ENCODE measurements at places on chromosomes 13 and 19. TPM values are rescaled to one million over a fixed set of nuclear protein-coding genes. Genes with fewer than 3 reads are reported as not detected.
A peak's percentile ranks its signal among the peaks of the same experiment; 100 is the strongest.

GRCh38 chr19:29029268-29029958 lies 183.5 kb downstream of the UQCRFS1 start:
- DNase-seq = no peak

GRCh38 chr13:22505489-22505888 lies 675.3 kb upstream of the SGCG start:
- no peak for DNase-seq

GRCh38 chr13:113155982-113156655 lies 2.3 kb upstream of the PROZ start:
- DNase-seq = no peak

DNA sequence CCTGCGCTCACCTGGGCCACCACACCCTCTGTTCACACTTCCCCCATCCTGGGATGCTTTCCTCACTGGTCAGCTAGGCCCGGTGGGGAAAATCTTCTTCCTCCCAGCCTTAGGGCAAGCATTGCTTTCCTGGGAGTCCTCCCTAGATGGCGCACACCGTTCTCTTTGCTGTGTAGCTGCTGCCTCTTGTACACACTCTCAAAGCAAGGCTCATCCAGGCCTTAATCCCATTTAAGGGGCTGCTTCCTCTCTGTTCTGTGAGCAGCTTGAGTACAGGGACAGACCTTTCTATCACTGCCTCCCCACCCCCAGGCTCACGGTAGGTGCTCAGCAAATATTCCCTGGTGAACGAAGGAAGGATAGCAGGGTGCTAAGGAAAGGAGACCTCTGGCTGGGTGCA lies 11.1 kb downstream of the SLC7A10 start:
- peak; percentile 58 for DNase-seq

Gene CYP4F2
- 0.22 TPM for total RNA-seq

Gene IRS2
- 4.3 TPM for total RNA-seq

GRCh38 chr13:31801088-31801487 lies 61.8 kb downstream of the RXFP2 start:
- DNase-seq = no peak

DNA sequence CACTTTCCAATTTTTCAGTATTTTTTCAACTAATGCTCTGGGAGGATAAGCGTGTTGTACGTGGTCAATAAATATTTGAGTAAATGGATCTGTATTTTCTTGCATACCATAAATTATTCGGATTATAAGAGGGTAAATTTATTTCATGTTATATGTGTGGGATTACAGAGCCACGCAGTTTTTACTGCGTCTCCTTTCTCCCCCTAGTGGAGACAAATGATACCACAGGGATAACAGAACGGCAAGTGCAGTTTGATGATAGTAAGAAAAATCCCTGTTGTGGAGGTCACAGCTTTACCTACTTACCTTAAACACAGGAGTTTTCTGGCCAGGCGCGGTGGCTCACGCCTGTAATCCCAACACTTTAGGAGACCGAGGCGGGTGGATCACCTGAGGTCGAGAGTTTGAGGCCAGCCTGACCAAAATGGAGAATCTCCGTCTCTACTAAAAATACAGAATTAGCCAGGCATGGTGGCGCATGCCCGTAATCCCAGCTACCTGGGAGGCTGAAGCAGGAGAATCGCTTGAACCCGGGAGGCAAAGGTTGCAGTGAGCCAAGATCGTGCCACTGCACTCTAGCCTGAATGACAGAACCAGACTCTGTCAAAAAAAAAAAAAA lies 16.8 kb downstream of the MBD3L2B start:
- no peak for DNase-seq

GRCh38 chr19:17929056-17929455 lies 3.8 kb upstream of the CCDC124 start:
- no peak for DNase-seq

DNA sequence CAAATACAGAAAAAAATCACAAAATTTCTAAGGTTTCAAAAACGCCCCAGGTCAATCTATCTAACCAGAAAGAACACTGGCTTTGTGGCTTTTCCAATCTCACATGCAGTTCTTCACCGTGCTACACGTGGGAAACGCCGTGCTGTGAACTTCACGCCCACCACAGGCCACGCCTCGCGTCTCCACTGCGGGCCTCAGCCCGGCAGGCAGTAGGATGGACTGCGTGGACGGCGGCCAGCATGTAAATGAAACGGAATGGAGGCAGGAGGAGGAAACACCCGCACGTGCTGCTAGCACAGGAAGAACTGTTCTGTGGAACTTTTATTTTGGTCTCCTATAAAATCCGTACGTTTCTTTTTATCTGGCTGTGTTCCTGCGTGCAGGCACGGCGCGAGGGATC lies 23.8 kb downstream of the ZNF787 start:
- no peak for DNase-seq

DNA sequence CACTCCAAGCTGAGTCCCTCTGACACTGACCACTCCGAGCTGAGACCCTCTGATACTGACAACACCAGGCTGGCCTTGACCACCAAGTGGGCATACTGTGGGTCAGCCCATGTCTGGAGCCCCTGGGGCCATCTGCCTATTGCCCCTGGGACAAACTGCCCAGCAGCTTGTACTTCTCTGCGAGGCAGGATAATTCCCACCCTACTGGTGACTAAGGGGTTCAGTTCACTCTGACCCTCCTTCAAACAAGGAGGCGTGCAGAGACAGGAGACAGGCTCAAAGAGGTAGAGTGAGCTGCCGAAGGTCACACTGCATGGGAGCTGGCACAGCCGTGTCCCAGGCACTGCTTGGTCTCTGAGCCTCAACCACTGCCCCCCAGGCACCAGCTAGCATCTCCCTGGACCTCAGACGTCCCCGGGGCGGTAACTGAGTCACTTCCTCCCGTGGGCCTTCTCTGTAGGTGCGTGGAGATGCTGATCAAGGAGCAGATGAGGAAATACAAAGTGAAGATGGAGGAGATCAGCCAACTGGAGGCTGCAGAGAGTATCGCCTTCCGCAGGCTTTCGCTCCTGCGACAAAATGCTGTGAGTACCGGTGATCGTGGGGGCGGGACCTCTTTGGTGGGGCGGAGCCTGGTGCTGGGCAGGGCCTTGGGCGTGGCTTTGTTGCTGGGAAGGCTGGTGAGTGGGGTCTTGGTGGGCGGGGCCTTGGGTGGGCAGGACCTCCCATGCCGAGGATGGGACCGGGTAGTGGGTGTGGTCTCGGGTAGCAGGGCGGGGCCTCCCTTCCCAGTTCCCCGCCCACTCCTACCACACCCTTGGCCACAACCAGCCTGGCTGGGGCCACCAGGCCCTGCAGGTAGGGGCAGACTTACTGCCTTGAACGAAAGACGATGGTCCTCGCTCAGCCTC lies 5.8 kb upstream of the USE1 start:
- peak; percentile 13 for DNase-seq

- DNase-seq = no peak
Observed at GRCh38 chr19:44925114-44925891, 10.9 kb downstream of the APOC1 start.

DNA sequence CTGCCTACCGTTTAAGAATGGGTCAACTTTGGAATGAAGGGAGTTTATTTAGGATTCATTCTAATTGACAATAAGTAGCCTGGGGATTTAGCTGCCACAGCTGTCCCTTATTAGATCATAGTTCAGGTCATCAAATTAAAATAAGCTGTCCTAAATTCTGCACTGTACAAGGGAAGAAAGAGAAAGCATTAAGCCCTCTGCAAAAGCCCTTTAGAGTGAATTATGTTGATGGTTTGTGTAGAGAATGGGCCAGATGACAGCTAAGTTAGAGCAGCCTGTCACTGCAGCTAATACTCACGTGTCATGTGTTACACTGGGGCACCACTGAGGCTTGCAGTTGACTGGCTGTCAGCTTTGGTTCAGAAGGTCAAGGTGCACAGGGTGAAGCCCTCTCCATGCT lies 737.1 kb upstream of the SLC10A2 start:
- no peak for DNase-seq

GRCh38 chr19:7734220-7735203 lies 2.6 kb upstream of the CLEC4G start:
- no peak for DNase-seq

- DNase-seq = no peak
Observed at GRCh38 chr13:110232756-110233155, 74.2 kb downstream of the COL4A1 start.

Gene ZNF865
- total RNA-seq = 29.6 TPM

- no peak for DNase-seq
Observed at GRCh38 chr19:18392417-18392816, 5.0 kb downstream of the LRRC25 start.

Gene ATXN8OS
- total RNA-seq = not detected

DNA sequence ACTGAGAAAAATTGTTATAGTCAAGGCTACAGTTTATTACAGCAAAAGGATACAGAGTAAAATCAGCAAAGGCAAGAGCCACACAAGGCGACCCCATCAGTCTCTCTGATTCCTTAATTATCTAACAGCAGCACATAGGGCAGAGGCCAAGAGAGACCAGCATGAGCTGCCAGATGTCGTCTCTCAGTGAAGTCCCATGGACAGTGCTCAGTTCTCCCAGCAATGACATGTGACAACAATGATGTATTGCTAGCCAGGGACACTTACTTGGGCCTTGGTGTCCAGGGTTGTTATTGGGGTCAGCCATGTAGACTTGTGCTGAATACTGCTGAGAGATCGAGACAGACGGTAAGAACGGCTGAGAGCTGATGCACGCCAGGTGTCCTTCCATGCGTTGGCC lies 22.3 kb downstream of the ZSWIM9 start:
- DNase-seq = no peak

- no peak for DNase-seq
Observed at GRCh38 chr13:64007339-64007738, 2591.7 kb upstream of the PCDH20 start.

DNA sequence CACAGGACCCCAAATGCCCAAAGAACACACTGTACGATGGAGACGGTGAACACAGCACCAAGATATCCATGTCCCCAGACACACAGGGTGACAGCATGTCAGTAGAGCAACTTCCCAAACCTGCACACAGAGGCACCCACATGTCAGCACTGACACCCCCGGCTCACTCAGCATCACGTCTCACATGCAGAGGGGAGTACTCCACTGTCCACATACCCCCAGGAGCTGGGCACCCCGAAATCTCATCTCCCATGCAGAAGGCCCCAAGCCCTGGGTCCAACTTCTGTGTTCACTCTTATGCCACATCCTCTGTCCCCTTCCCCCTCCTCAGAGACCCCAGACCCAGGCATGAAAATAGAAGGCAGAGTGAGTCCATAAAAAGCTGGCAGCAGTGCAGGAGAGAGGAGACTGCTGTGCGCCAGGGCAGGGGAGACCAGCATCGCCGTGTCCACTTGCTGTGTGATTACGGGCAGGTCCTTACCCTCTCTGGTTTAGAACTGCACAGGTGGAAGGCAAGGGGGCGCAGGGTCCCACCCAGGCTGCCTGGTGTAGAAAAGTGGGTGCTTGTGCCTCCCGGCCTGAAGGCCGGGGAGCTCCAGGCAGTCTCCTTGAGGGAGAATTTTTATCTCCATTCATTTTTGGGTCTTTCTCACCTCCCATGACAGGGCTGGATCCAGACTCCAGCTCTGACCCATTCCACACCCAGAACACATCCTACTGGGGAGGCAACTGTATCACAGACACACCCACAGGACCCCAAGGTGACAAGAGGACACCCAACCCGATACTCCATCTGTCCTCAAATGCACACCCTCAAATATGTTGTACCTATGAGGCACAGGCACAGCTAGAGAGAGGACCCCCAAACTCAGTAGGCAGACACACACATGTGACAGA lies 17.0 kb downstream of the ERFL start:
- DNase-seq = no peak

Gene SH2D3A
- 64.0 TPM for total RNA-seq

DNA sequence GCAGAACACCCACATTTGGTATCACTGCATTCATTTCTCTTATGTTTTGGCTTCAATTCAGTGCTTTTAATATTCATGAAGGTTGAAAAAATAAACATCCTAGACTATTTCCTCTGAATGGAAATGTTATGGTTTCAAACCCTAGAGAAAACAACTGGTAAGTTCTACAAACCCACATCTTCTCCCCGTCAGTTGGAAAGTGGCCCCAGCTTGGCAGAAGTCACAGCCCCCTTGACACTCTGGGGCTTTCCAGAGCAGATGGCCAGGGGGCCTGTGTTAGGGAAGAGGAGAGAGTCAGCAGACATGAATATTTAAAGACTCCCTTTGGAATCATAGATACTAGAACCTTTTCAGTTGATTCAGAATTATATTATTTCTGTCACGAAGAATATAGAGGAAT lies 123.9 kb downstream of the SHISA2 start:
- DNase-seq = no peak

Gene GSX1
- total RNA-seq = not detected

GRCh38 chr19:39212375-39212742 lies 8.3 kb upstream of the SYCN start:
- DNase-seq = peak; percentile 64

GRCh38 chr13:48859272-48860105 lies 116.2 kb upstream of the FNDC3A start:
- DNase-seq = no peak

- DNase-seq = no peak
Observed at GRCh38 chr13:37636701-37637100, 38.1 kb upstream of the POSTN start.

- DNase-seq = no peak
Observed at GRCh38 chr13:65656740-65657329, 1573.3 kb downstream of the PCDH9 start.

Gene KLK5
- total RNA-seq = 0.38 TPM

DNA sequence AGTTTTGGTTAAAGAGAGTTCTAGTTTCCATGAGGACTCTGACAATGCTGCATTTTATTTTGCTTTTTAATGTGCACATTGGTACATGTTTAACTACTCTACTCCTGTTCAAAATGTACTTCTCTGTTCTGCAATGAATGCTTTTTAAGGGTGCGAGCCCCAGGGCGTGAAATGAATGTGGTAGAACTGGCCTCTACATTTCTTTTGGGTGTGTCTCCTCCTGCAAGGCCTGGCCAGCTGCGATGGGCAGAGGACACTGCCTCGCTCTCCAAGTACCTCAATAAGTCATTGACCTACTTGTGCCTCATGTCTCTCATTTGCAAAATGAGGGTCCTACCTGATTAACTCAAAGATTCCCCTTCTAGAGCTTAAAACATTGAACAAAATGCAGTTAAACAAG lies 6.7 kb downstream of the RGS9BP start:
- peak; percentile 41 for DNase-seq

DNA sequence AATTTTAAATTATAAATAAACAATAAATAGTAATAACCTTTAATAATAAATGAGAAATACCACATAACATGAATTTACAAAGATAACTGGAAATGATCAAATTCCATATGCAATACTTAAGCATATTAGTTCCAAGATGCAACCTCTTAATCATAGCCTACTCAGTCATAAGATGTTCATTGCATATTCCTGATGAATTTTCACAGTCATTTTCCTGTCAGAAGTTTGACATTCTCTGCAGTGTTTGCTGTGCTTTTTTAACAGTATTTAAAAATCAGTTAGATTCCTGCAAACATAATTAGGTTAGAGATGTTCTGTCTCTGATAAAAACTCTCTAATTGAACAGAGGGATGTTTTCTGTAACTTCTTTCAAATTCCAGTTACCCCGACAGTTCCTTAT lies 28.6 kb upstream of the HTR2A start:
- no peak for DNase-seq

Gene CPB2
- total RNA-seq = not detected

Gene SPIB
- total RNA-seq = 1.2 TPM

Measured in Calu3 (cell line).